Astrocyte (in vitro differentiated cells and primary cell): ENCODE measurements at places on chromosomes 5 and 9.
A peak's percentile ranks its signal among the peaks of the same experiment; 100 is the strongest.

GRCh38 chr9:89661956-89662717 lies 57.3 kb downstream of the GADD45G start:
- DNase-seq = peak; percentile 95

DNA sequence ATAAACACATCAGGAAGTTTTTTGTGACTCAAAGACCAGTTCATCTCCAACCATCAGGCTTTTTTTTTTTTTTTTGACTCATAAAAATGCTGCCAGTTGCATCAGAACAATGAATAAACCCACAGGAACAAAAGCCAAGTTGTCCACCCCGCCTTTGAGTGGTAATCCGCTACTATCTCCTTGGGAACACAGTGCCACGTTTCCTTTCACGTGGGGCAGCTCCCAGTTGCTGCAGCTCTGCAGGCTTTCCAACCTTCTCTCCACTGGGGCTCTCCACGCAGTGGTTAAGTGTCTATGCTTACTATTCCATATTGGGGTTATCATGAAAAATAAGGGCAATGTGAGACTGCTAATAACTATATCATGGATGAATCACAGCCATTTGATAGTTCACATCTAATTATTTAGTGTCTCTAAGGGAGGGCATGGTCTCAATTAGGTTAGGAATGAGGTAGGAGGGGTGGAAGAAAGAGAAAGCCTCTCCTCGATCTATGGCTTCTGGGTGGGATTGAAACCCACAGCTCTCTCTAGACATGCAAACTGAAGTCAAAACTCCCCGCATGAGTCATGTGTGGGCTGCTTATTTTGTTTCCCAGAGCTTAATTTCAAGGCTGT lies 55.8 kb upstream of the ACTBL2 start:
- DNase-seq = peak; percentile 77

GRCh38 chr5:180950291-180950949 lies 38.2 kb upstream of the BTNL3 start:
- no peak for DNase-seq

GRCh38 chr9:77831781-77832180 lies 183.7 kb upstream of the GNA14 start:
- no peak for DNase-seq

DNA sequence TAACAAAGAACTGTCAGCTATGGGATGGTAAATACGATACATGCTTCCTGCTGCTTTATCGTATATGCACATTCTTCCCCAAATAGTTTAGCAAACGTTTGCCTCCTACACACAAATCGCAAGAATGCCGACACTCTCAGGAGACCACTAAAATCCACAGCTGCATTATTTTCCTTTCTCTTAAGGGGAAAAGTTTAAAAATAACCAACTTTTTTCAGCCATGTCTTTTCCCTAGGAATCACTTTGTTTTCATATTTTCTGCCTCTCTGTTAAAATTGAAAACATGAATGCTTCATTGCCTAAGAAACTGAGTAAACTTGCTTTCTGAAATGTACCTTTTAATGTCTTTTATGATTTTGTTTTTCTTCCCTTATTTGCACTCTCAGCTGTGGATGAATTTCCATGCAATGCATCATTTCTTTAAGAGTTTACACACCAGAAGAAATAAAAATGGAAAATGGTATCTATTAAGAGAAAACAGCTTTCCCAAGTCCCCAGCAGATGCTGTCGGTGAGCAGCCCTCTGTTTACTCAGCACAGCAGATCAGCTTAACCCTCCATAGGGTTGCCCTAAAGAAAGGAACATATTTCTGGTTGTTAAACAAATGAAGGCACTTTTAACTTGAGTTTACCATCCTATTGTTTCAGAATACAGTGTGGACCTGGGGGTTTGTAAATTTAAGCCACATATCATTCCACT lies 66.2 kb downstream of the IZUMO3 start:
- no peak for DNase-seq

DNA sequence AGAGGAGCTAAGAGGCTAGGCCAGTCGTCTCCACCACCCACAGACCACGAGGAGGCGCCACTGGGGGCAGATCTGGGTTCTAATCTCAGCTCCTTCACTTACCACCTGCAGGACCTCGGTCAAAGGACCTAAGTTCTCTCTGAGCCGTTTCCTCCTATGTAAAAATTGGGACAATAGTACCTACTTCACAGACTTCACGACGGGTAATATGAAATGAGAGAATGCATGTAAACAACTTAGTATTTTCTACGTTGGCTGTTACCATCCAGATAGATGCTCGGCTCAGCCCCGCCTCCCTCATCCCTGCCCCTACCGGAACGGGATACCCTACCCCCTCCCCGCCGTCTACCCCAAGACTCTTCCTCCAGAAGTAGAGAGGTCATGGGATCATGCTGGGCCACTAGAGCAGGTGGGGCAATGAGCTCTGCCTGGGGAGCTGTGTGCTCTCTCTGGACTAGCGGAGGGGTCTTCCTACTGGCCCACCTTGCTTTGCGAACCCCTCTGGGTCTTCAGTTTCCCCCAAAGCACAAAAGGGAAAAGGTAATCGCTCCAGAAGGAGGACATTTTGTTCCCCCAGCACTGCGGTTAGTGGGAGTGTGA lies 541 bp downstream of the GNPDA1 start:
- DNase-seq = no peak

DNA sequence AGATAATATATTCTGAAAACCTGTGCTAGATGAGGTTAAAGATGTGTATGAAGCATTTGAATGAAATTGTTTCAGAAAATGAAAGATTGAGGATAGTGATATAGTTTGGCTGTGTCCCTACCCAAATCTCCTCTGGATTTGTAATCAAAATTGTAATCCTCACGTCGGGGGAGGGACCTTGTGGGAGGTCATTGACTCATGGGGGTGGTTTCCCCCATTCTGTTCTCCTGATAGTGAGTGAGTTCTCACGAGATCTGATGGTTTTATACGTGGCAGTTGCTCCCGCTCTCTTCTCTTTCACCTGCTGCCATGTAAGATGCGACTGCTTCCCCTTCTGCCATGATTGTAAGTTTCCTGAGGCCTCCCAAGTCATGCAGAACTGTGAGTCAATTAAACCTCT lies 2.0 kb upstream of the TEX48 start:
- DNase-seq = no peak

- no peak for DNase-seq
Measured at GRCh38 chr5:171798418-171798817, 12.8 kb downstream of the SMIM23 start.

GRCh38 chr5:160287378-160288051 lies 24.8 kb downstream of the CCNJL start:
- DNase-seq = peak; percentile 57

DNA sequence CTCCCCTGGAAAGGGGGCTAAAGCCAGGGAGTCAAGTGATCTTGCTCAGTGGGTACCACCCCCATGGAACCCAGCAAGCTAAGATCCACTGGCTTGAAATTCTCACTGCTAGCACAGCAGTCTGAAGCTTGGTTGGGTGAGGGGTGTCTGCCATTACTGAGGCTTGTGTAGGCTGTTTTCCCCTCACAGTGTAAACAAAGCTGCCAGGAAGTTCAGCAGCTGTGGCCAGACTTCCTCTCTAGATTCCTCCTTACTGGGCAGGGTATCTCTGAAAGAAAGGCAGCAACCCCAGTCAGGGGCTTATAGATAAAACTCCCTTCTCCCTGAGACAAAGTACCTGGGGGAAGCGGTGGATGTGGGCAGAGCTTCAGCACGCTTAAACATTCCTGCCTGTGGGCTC lies 17.1 kb upstream of the EPB41L4A start:
- no peak for DNase-seq

DNA sequence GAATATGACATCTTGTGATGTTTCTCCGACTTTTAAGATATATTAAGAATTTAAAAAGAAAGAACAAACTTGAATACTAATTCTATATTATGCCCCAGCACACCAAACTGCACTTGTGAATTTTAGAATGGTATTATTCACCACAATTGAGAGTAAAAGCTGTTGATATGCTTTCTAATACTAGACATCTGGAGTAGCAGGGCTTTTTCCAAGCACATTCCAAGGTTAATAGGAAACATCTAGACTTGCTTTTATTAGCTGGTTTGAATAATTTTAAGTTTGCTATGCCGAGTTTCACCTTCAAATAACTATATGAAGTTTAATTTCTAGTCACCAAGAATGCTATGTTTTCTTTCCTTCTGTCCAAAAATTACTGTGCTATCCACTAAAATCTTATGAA lies 13.5 kb downstream of the NREP start:
- no peak for DNase-seq

- no peak for DNase-seq
Measured at GRCh38 chr9:107390778-107391177, 98.8 kb downstream of the KLF4 start.

DNA sequence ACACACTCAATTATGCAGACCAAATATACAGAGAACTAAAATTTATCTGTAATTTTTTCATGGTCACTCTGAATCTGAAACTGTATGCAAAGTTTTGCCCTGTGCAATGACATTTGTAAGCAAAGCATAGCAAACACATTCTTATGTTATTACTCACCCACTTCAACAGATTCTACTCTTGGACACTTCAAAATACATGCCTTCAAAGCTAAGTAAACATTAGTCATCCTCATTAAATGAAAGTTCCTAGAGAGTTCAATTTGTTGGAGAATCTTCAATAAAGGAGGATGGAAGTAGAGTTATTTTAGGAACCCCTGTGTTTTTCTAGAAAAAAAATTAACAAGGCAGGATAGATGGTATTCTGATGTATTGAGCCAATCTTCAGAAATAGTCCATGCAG lies 639.7 kb upstream of the C9orf72 start:
- DNase-seq = peak; percentile 83

- DNase-seq = no peak
Measured at GRCh38 chr9:116555119-116555518, 132.0 kb upstream of the TRIM32 start.

- no peak for DNase-seq
Measured at GRCh38 chr5:100562821-100563220, 27.6 kb downstream of the FAM174A start.

DNA sequence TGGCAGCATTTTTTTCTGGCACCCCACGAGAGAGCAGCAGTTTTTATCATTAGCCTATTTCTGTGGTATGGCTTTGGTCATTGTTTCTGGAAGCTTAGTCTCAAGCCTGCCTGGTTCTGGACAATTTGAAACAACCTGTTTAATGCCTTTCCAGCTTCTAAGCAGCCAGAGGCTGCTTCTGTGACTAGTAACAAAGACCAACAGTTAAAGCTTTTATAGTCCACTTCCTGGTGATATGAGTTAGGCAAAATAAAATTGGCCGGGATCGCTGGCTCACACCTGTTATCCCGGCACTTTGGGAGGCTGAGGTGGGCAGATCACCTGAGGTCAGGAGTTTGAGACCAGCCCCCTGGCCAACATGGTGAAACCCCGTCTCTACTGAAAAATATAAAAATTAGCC lies 24.0 kb downstream of the LYRM7 start:
- DNase-seq = no peak
